Smooth muscle cell of the coronary artery (primary cell): ENCODE measurements at places on chromosomes 13 and 19. TPM values are rescaled to one million over a fixed set of nuclear protein-coding genes. Genes with fewer than 3 reads are reported as not detected.

Gene ADM5
- 0.15 and 0.59 TPM in 2 replicates for total RNA-seq

Gene NOVA2
- total RNA-seq: 0.23 and 1.2 TPM in 2 replicates

Gene UPK1A
- 0.08 TPM in 1 of 2 replicates, not detected in the other for total RNA-seq

Gene LRRC63
- total RNA-seq: under 0.01 TPM in 1 of 2 replicates, not detected in the other

Gene AP1M2
- total RNA-seq: 2.5 TPM in 1 of 2 replicates, not detected in the other

Gene CPT1C
- total RNA-seq: 11.7 and 21.6 TPM in 2 replicates

Gene CD33
- not detected in 2 replicates for total RNA-seq

Gene ATP8A2
- under 0.01 and 0.08 TPM in 2 replicates for total RNA-seq

Gene MCOLN1
- 4.5 and 15.9 TPM in 2 replicates for total RNA-seq

Gene NLRP9
- not detected in 2 replicates for total RNA-seq

Gene RUBCNL
- total RNA-seq: 0.08 and 18.5 TPM in 2 replicates

Gene RAB3D
- total RNA-seq: 15.0 and 78.6 TPM in 2 replicates

Gene ZNF578
- total RNA-seq: 1.4 and 4.4 TPM in 2 replicates

Gene IQCN
- total RNA-seq: 0.23 and 1.3 TPM in 2 replicates

Gene IL12RB1
- 0.35 TPM in 1 of 2 replicates, not detected in the other for total RNA-seq

Gene DOCK6
- total RNA-seq: 9.0 and 14.2 TPM in 2 replicates

Gene PROZ
- total RNA-seq: not detected in 2 replicates

Gene MCEMP1
- total RNA-seq: not detected in 2 replicates

Gene CDX2
- not detected in 2 replicates for total RNA-seq

Gene TEX26
- total RNA-seq: not detected in 2 replicates

Gene SRRM5
- total RNA-seq: not detected in 2 replicates

Gene C5AR2
- under 0.01 and 0.12 TPM in 2 replicates for total RNA-seq

Gene PLPP2
- 1.9 and 11.2 TPM in 2 replicates for total RNA-seq

Gene RASAL3
- total RNA-seq: not detected in 2 replicates

Gene PALM
- 6.0 and 26.7 TPM in 2 replicates for total RNA-seq

Gene PRTN3
- total RNA-seq: not detected in 2 replicates

Gene IGFLR1
- 0.60 and 2.1 TPM in 2 replicates for total RNA-seq

Gene KLK4
- total RNA-seq: not detected in 2 replicates

Gene LILRB3
- total RNA-seq: not detected in 2 replicates

Gene UBE2L5
- 0.08 TPM in 1 of 2 replicates, not detected in the other for total RNA-seq

Gene RETN
- not detected in 2 replicates for total RNA-seq

Gene ZIC2
- under 0.01 TPM in 1 of 2 replicates, not detected in the other for total RNA-seq

Gene SHANK1
- 0.68 and 1.3 TPM in 2 replicates for total RNA-seq

Gene SPACA6
- total RNA-seq: 8.5 and 12.8 TPM in 2 replicates

Gene PIP5K1C
- total RNA-seq: 15.4 and 18.4 TPM in 2 replicates

Gene BEST2
- not detected in 2 replicates for total RNA-seq

Gene KLK2
- total RNA-seq: not detected in 2 replicates

Gene CYP2A6
- not detected in 2 replicates for total RNA-seq

Gene B3GNT8
- total RNA-seq: 0.60 and 3.6 TPM in 2 replicates

Gene SOX1
- not detected in 2 replicates for total RNA-seq
